ENCODE measurements at places on chromosomes 12 and 14. TPM values are rescaled to one million over a fixed set of nuclear protein-coding genes. Genes with fewer than 3 reads are reported as not detected.
A peak's percentile ranks its signal among the peaks of the same experiment; 100 is the strongest.

DNA sequence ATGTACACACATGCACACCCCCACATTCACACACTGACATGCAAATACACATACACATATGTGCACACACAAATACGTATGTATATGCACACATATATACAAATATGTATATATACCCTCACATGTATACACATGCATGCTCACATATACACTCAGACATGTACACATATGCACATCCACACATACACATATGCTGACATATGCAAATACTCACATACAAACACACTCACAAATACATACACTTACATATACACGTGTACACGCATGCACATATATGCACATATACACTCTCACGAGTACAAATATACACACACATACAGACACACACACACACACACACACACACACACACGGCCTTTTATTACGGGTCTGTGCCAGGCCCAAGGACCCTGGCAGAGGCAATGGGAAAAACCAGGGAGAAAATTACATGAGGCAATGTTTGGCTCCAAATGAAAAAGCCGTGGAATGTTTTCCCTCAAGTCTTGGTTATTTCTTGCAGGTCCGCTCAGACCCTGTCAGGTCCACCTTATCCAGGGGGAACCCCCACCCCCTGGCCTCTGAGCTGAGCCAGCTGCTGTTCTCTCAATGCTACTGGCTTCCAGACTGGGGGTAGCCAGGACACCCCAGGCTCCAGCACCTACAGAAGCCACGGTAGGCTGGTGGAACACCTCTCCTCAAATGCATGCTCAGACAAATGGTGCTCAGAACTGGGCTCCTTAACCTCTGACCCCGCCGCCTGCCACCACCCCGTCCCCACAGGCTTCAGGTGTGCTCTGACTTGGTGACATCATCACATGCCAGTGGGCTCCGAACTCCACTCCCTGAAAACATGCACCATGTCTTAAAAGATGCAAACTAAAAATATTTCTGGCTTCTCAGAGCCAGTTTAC is 54.7 kb downstream of the BCL11B start:
- DNase-seq: no peak

GRCh38 chr12:13368431-13368830 is 171.9 kb downstream of the EMP1 start:
- no peak for DNase-seq

- DNase-seq: peak; percentile 31
Observed at GRCh38 chr14:36996133-36996856, 176.1 kb downstream of the SLC25A21 start.

GRCh38 chr12:54950071-54950727 is 34.4 kb downstream of the TESPA1 start:
- no peak for DNase-seq

DNA sequence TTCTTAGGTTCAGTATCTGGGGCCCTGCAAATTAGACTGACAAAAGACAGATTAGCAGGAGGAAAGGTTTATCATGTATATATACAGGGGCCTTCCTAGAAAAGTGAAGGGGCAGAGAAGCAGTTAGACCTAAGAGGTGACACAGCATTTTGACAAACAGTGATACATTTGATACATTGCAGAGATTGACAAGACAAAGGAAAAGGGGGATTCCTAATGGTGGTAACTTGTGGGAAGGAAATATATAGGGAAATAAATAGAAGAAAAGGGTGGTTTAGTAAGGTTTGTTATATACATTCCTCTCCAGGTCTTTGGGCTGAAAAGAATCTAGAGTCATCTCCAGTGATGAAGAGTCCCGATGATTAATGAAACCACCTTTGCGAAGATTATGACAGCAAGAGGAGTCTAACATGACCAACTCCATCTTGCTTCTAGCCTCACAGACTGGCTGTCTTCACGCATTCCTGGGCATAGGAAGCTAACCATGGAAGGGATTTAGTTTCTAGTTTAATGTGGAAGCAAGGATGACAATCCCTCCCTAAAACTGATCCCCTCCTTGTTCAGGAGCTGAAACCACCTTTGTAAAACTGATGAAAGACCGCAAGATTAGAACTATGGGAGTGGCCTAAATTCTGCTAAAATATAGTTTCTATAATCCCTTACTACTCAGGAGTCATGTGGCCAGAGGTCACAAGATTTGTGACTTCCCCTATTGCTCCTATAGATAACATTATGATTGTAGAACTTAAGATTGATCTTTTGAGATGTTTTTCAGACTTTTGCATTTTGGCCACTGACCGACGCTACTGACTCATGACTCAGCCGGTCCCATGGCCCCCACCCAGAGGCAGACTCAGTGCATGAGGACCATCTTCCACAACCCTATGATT is 31.1 kb upstream of the CPM start:
- DNase-seq: no peak

DHRS2 gene
- polyA plus RNA-seq: 4.1 TPM

GLI1 gene
- polyA plus RNA-seq: 9.3 TPM
